ENCODE measurements at places on chromosomes 5 and 9.
A peak's percentile ranks its signal among the peaks of the same experiment; 100 is the strongest.

DNA sequence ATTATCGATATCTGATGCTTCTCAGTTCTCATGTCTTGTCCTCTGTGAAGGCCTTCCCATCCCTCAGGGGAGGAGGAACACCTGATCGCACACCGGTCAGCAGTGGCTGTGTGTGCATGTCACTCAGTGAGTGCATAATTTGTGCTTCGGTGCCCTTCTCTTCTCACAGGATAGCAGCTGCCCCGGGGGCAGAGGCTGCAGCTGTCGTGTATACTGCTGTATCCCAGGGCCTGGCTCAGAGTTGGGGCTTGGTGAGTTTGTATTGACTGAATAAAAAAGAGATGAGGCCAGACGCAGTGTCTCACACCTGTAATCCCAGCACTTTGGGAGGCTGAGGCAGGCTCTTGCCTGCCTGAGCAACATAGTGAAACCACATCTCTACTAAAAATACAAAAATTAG, 49.7 kb upstream of the NCS1 start:
- H3K27ac ChIP-seq = no peak overlapping the region
- no peak overlapping the region for H3K4me3 ChIP-seq
- H3K27me3 ChIP-seq = no peaks in the 10 kb centered on the region
- peaks cover 15% of the 10 kb centered on the region for H3K4me1 ChIP-seq

- no peak overlapping the region for H3K27ac ChIP-seq
- no peak overlapping the region for H3K4me3 ChIP-seq
- no peaks in the 10 kb centered on the region for H3K4me1 ChIP-seq
- H3K36me3 ChIP-seq = no peaks in the 10 kb centered on the region
Observed at GRCh38 chr9:105138306-105138801, 106.1 kb upstream of the SLC44A1 start.

DNA sequence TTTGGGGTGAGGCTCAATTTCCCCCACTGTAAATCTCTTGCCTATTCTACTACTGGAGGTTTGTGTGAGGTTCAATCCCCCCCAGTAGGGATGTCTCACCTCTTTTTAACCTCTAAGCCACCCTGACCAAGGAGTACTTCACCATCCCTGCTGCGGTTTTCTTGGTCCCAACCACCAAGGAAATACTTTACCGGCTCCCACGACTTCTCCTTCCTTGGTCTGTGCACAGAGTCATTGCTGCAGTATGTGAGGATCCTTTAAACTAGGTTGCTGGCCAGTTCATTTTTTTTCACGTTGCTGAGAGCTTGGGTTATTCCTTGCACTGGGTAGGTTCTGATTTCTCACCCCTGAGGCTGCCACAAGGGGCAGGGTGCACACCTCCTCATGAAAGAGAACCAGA, 22.5 kb upstream of the HMGCS1 start:
- no peaks in the 10 kb centered on the region for H3K27me3 ChIP-seq

GRCh38 chr5:61123145-61123544, 39.1 kb downstream of the SMIM15 start:
- H3K4me3 ChIP-seq = no peak overlapping the region
- H3K27ac ChIP-seq = no peak overlapping the region
- no peaks in the 10 kb centered on the region for H3K4me1 ChIP-seq
- no peaks in the 10 kb centered on the region for H3K36me3 ChIP-seq
- DNase-seq = no peak

- H3K27ac ChIP-seq = no peak overlapping the region
- DNase-seq = no peak
- H3K36me3 ChIP-seq = no peaks in the 10 kb centered on the region
- no peaks in the 10 kb centered on the region for H3K4me1 ChIP-seq
Observed at GRCh38 chr5:1444361-1445189, 665 bp downstream of the SLC6A3 start.

DNA sequence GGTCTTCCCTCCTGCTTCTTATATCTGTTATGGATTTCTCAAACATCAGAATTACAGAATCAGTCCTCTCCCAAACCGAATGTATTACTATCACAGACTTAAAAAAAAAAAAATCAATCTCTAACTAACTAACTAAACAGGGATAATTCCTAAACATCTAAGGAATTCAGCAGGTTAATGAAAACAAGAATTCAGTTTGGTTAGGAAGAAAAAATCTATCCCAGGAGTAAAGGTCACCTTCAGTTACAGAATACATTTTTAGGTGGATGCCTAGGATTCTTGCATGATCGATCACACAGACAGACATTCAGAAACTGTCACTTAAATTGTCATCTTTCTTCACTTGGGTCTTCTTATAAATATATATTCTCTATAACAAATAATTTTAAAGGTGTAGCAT, 11.5 kb downstream of the PTAR1 start:
- H3K27ac ChIP-seq = no peak overlapping the region
- no peak for DNase-seq
- H3K4me3 ChIP-seq = no peak overlapping the region

GRCh38 chr9:128913048-128913900, 7.5 kb upstream of the PHYHD1 start:
- H3K4me1 ChIP-seq = peaks cover 51% of the 10 kb centered on the region
- no peak for DNase-seq
- H3K27me3 ChIP-seq = no peaks in the 10 kb centered on the region
- H3K4me3 ChIP-seq = no peak overlapping the region

GRCh38 chr5:157219491-157220271, 39.0 kb downstream of the ITK start:
- H3K36me3 ChIP-seq = peaks cover 67% of the 10 kb centered on the region

DNA sequence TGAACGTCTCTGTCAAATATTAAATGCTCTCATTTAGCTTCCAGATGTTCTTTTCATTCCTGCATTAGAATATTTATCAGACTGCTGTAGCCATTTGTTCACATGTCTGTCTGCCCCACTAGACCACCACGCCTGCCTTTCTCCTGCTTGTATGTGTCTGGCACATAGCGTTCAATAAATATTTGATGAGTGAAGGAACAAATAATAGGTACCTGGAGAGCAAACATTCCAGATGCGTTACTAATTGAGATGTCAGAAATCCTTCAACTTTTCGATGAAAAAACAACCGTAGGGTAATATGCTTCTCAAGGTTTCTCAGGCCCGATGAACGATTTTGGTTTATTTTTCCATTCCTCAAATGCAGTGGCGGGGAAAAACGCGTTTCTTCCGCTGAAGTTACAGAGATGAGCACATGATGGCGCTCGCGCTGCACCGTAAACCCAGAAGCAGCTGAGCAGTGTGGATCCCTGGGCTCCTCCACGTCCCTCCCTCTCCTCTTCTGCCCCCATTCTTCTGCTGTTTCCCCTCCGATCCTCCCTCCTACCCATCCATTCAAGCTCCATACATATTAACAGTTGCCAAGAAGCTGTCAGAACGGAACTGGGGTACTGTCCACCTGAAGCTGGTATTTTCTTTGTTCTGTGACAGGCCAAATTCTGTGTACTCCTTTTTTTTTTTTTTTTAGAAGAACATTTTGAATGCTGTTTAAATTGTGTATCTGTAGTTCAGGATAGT, 245.4 kb downstream of the MPDZ start:
- H3K36me3 ChIP-seq = no peaks in the 10 kb centered on the region
- H3K4me1 ChIP-seq = no peaks in the 10 kb centered on the region
- H3K4me3 ChIP-seq = no peak overlapping the region
- no peaks in the 10 kb centered on the region for H3K27me3 ChIP-seq
- no peak for DNase-seq

DNA sequence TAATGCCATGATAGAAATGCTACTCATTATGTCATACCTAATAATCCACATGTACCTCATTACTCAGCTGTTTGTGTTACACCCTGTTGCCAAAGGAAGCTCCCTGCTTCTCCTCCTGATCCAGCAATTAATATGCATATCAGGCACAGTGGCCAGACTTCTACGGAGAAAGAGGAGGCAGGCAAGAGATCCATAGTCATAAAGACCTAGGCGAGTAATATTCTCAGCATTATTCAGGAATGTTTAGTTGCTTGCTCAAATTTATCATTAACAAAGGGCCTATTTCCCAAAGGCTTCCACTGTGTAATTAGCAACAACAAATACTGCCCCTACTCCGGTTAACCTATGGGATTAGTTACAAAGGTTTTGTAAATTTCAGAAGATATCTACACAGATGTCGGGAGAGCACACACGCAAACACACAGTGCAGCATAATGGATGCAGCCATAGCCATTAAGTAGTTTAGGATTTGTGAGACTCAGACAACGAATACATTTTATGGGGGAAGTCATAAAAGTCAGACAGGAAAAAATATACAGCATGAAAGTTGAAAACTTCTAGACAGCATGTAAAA, 192.6 kb downstream of the EFNA5 start:
- H3K4me3 ChIP-seq = no peak overlapping the region
- H3K27ac ChIP-seq = no peak overlapping the region
- H3K27me3 ChIP-seq = no peaks in the 10 kb centered on the region
- no peak for DNase-seq

DNA sequence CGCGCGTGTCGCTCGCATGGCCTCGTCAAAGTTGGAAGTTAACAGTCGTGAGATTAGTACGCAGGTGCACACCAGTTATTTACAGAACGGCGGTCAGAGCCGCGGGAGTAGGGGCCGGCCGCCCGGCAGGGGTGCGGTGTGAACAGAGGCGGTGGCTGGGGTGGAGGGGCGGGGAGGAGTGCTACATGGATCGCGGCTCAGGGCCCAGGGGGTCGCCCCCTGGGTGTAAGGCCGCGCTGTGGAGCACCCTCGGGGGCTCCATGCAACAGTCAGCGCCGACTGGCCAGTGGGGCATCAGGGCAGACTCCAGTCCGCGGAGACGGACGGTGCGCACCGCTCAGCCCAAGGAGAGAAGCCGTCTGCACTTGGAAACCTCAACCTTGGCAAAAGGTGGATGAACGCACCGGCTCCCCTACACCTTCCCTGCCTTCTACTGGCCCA, 60.3 kb downstream of the ZNF354C start:
- H3K36me3 ChIP-seq = no peaks in the 10 kb centered on the region
- H3K4me3 ChIP-seq = no peak overlapping the region
- H3K27ac ChIP-seq = no peak overlapping the region
- H3K27me3 ChIP-seq = no peaks in the 10 kb centered on the region
- no peak for DNase-seq

DNA sequence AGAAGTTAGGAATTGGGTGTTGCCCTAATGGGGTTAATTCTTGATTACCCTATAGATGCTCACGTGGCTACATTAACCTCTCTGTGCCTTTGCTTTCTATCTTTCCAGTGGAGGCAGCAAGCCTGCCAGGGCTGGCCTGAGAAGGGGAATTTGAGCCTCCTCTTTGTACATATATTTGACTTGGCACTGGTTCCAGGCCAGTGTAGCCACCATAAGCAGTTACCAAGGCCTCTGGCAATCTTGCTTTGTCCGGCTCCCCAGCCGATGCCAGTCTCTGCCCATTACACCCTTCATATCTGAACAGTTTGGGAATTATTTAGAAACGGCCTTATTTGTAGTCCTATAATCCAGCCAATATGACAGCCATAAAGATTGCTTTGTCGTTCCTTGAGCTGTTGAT, 58.6 kb upstream of the PPARGC1B start:
- no peak overlapping the region for H3K4me3 ChIP-seq
- no peak for DNase-seq
- no peaks in the 10 kb centered on the region for H3K27me3 ChIP-seq
- H3K36me3 ChIP-seq = no peaks in the 10 kb centered on the region
- H3K4me1 ChIP-seq = no peaks in the 10 kb centered on the region

DNA sequence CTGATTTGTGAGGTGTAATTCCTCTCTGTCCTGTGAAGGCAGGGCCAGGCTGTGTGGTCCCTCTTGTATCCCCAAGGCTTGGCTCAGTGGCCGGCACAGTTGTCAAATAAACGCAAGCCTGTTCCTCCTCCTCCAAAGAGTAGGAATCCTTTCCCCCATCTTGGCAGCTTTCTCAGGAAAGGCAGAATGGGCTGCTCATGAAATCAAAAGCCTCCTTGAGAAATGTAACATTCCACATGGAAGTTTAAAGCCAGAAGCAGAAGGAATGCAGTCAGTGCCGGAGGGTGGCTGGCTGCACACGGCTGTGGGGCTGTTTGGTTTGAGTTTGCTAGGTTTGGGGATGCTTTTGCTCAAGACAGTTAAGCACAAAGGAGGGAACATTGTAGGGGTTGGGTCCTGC, 34.5 kb upstream of the MED10 start:
- peaks cover 1% of the 10 kb centered on the region for H3K27me3 ChIP-seq
- H3K27ac ChIP-seq = no peak overlapping the region
- DNase-seq = no peak
- H3K36me3 ChIP-seq = no peaks in the 10 kb centered on the region
- no peaks in the 10 kb centered on the region for H3K4me1 ChIP-seq
- no peak overlapping the region for H3K4me3 ChIP-seq

GRCh38 chr9:4382722-4383317, 83.0 kb upstream of the GLIS3 start:
- no peaks in the 10 kb centered on the region for H3K4me1 ChIP-seq
- H3K27me3 ChIP-seq = no peaks in the 10 kb centered on the region
- H3K36me3 ChIP-seq = no peaks in the 10 kb centered on the region

GRCh38 chr5:106097340-106097739, 1573.4 kb downstream of the EFNA5 start:
- no peaks in the 10 kb centered on the region for H3K4me1 ChIP-seq
- no peaks in the 10 kb centered on the region for H3K36me3 ChIP-seq
- H3K27ac ChIP-seq = no peak overlapping the region
- no peaks in the 10 kb centered on the region for H3K27me3 ChIP-seq
- DNase-seq = no peak
- H3K4me3 ChIP-seq = no peak overlapping the region

- H3K27ac ChIP-seq = no peak overlapping the region
- DNase-seq = peak; percentile 44
- no peaks in the 10 kb centered on the region for H3K4me1 ChIP-seq
- no peak overlapping the region for H3K4me3 ChIP-seq
- H3K27me3 ChIP-seq = no peaks in the 10 kb centered on the region
Observed at GRCh38 chr9:2872931-2873323, 29.0 kb upstream of the PUM3 start.

- no peak overlapping the region for H3K4me3 ChIP-seq
- H3K27ac ChIP-seq = no peak overlapping the region
- DNase-seq = no peak
- H3K36me3 ChIP-seq = no peaks in the 10 kb centered on the region
- no peaks in the 10 kb centered on the region for H3K27me3 ChIP-seq
Observed at GRCh38 chr5:54446379-54446732, 9.1 kb upstream of the HSPB3 start.

- H3K4me3 ChIP-seq = no peak overlapping the region
- no peaks in the 10 kb centered on the region for H3K4me1 ChIP-seq
- no peaks in the 10 kb centered on the region for H3K36me3 ChIP-seq
- no peaks in the 10 kb centered on the region for H3K27me3 ChIP-seq
- no peak overlapping the region for H3K27ac ChIP-seq
Observed at GRCh38 chr9:81776390-81776789, 87.0 kb upstream of the TLE1 start.

GRCh38 chr5:143372187-143372829, 31.2 kb downstream of the NR3C1 start:
- no peaks in the 10 kb centered on the region for H3K27me3 ChIP-seq
- peaks cover 68% of the 10 kb centered on the region for H3K4me1 ChIP-seq
- H3K27ac ChIP-seq = no peak overlapping the region
- no peak for DNase-seq
- no peak overlapping the region for H3K4me3 ChIP-seq
- peaks cover 3% of the 10 kb centered on the region for H3K36me3 ChIP-seq

DNA sequence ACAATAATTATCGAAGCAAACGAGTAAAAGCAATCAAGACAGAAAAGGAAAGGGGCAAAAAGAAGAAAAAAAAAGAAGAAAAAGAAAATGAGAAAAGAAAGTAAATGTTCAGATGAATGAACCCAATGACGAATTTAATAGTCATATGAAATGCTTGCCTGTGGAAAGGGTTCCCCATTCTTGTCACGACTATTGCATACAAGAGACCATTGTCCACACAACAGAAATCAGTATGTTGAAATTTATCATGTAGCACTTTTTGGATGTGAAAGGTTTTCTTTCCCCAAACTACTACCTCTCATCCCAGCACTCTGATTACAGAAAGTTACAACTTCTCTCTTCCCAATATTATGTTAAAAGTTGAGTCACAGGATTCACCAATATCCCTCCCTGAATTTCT, 162.4 kb downstream of the ZDHHC21 start:
- no peak overlapping the region for H3K4me3 ChIP-seq
- H3K27me3 ChIP-seq = no peaks in the 10 kb centered on the region
- no peak for DNase-seq
- no peaks in the 10 kb centered on the region for H3K4me1 ChIP-seq
